ENCODE measurements at places on chromosomes 12 and 14. TPM values are rescaled to one million over a fixed set of nuclear protein-coding genes. Genes with fewer than 3 reads are reported as not detected.
A peak's percentile ranks its signal among the peaks of the same experiment; 100 is the strongest.

The NDUFA12 gene
- total RNA-seq, result 132 TPM

The CIT gene
- total RNA-seq, result 3.9 TPM

The CCDC184 gene
- 4.8 TPM for total RNA-seq

The MANSC4 gene
- total RNA-seq, result not detected

The OR4K1 gene
- not detected for total RNA-seq

The PTHLH gene
- total RNA-seq, result 1.8 TPM

The BIN2 gene
- total RNA-seq, result 0.07 TPM

The STXBP6 gene
- total RNA-seq, result 48.8 TPM

The PAX9 gene
- total RNA-seq, result not detected

The ERP27 gene
- 48.0 TPM for total RNA-seq

The DYRK2 gene
- 39.9 TPM for total RNA-seq

The NEMF gene
- 62.9 TPM for total RNA-seq

The TMEM132C gene
- 10.6 TPM for total RNA-seq

The PRKD1 gene
- 9.0 TPM for total RNA-seq

The ASCL1 gene
- total RNA-seq, result 1.7 TPM

The NPFF gene
- not detected for total RNA-seq

GRCh38 chr14:44609876-44610510, 102.9 kb upstream of the FSCB start:
- peaks cover 7% of the 10 kb centered on the region for H3K4me1 ChIP-seq
- no peak overlapping the region for H3K4me3 ChIP-seq
- H3K36me3 ChIP-seq, result no peaks in the 10 kb centered on the region
- no peaks in the 10 kb centered on the region for H3K27me3 ChIP-seq

GRCh38 chr12:55610598-55610997, 26.1 kb upstream of the OR10P1 start:
- H3K36me3 ChIP-seq, result no peaks in the 10 kb centered on the region
- H3K27me3 ChIP-seq, result no peaks in the 10 kb centered on the region
- DNase-seq, result no peak
- H3K4me1 ChIP-seq, result no peaks in the 10 kb centered on the region

- peaks cover 75% of the 10 kb centered on the region for H3K4me1 ChIP-seq
- H3K27ac ChIP-seq, result peak overlapping the region; percentile 94
- H3K36me3 ChIP-seq, result no peaks in the 10 kb centered on the region
- no peak overlapping the region for H3K4me3 ChIP-seq
- no peaks in the 10 kb centered on the region for H3K27me3 ChIP-seq
These were observed 13.6 kb downstream of the PLEKHG3 start for GRCh38 chr14:64717870-64718269.

- DNase-seq, result peak; percentile 3
- H3K27ac ChIP-seq, result no peak overlapping the region
- H3K27me3 ChIP-seq, result no peaks in the 10 kb centered on the region
- H3K36me3 ChIP-seq, result no peaks in the 10 kb centered on the region
- no peak overlapping the region for H3K4me3 ChIP-seq
These were observed 8.3 kb downstream of the LAG3 start for GRCh38 chr12:6780573-6780972.

GRCh38 chr12:88371416-88372183, 208.7 kb downstream of the KITLG start:
- no peak overlapping the region for H3K4me3 ChIP-seq
- H3K4me1 ChIP-seq, result no peaks in the 10 kb centered on the region
- no peak overlapping the region for H3K27ac ChIP-seq
- H3K36me3 ChIP-seq, result no peaks in the 10 kb centered on the region
- H3K27me3 ChIP-seq, result no peaks in the 10 kb centered on the region

DNA sequence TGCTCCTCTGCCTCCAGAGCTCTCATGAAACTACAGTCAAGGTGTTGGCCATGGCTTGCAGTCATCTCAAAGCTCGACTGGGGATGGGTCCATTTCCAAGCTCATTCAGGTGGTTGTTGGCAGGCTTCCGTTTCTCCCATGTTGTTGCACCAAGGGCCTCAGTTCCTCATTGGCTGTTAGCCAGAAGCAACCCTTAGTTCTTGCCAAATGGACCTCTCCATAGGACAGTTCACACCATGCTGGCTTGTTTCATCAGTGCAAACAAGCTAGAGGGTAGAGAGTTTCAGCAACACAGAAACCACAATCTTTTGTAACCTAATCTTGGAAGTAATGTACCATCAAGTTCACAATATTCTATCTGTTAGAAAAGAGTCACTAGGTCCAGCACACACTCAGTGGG, 22.7 kb upstream of the PPM1A start:
- H3K4me1 ChIP-seq, result no peaks in the 10 kb centered on the region
- no peak overlapping the region for H3K27ac ChIP-seq
- no peaks in the 10 kb centered on the region for H3K27me3 ChIP-seq
- no peaks in the 10 kb centered on the region for H3K36me3 ChIP-seq
- H3K4me3 ChIP-seq, result no peak overlapping the region

DNA sequence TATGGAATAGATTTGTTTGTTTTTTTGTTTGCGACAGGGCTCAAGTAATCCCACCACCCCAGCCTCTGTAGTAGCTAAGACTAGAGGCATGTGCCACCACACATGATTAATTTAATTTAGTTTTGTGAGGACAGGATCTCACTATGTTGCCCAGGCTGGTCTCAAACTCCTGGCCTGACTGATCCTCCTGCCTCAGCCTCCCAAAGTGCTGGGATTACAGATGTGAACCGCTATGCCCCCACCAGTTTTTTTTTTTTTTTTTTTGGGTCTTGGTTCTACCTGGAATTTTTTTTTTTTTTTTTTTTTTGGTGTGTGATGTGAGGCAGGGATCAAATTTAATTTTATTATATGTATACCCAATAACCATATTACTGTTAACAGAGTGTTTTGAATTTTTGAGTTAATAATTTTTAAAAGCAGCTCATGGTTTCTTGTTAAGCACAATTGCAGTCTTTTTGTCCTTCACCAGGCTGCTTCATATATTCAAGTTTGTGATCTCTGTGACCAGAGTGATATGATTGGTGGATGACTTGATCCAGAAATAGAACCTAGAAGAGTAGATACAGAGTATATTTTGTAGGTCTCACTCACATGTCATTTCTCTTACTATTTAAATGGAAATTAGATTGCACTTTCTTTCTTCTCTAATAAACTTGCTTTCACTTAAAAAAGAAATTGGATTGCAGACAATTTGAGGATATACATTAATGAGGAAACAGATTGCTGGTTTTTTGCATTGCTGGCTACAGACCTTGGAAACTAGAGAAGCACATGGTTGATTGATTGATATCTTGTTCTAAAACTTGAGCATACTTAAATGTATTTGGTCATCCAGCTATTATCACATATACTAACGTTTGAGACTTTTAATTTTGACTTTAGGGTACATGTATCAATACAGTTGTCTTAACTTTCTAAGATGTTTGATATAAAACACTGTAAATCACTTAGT, 13.2 kb downstream of the ADIPOR2 start:
- H3K36me3 ChIP-seq, result no peaks in the 10 kb centered on the region
- H3K27ac ChIP-seq, result no peak overlapping the region
- H3K4me3 ChIP-seq, result no peak overlapping the region
- no peaks in the 10 kb centered on the region for H3K27me3 ChIP-seq
- no peak for DNase-seq

GRCh38 chr12:77344651-77345050, 279.3 kb upstream of the E2F7 start:
- DNase-seq, result no peak
- peaks cover 11% of the 10 kb centered on the region for H3K4me1 ChIP-seq
- no peaks in the 10 kb centered on the region for H3K27me3 ChIP-seq

DNA sequence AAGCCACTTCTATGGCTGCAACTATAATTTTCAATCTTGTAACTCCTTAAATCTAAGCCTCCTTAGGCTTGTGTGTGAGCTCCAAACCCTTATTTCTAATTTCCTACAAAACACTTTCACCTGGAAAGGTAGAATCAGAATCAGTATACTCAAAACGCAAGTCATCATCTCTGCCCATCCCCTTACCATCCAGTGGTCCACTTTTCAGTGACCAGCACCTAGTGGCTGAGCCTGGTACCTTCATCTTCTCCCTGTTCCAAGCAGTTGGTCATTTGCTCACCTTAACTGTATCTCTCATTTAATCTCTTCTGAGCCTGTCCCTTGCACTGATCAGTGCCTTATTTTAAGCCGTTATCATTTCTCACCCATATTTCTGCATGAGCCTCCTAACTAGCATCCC, 107.9 kb downstream of the PPM1H start:
- DNase-seq, result no peak
- H3K4me3 ChIP-seq, result no peak overlapping the region
- no peaks in the 10 kb centered on the region for H3K27me3 ChIP-seq
- H3K4me1 ChIP-seq, result no peaks in the 10 kb centered on the region
- no peak overlapping the region for H3K27ac ChIP-seq
- H3K36me3 ChIP-seq, result no peaks in the 10 kb centered on the region

- no peaks in the 10 kb centered on the region for H3K27me3 ChIP-seq
- H3K36me3 ChIP-seq, result no peaks in the 10 kb centered on the region
- peak overlapping the region; percentile 1 for H3K27ac ChIP-seq
These were observed 60.5 kb downstream of the SLC38A1 start for GRCh38 chr12:46208370-46208769.

GRCh38 chr12:80551897-80552296, 107.9 kb downstream of the PTPRQ start:
- no peaks in the 10 kb centered on the region for H3K36me3 ChIP-seq
- no peaks in the 10 kb centered on the region for H3K4me1 ChIP-seq
- no peaks in the 10 kb centered on the region for H3K27me3 ChIP-seq
- no peak overlapping the region for H3K4me3 ChIP-seq
- peak; percentile 52 for DNase-seq

GRCh38 chr14:26124896-26125438, 472.9 kb downstream of the NOVA1 start:
- H3K4me3 ChIP-seq, result no peak overlapping the region
- H3K27ac ChIP-seq, result no peak overlapping the region
- H3K4me1 ChIP-seq, result no peaks in the 10 kb centered on the region

DNA sequence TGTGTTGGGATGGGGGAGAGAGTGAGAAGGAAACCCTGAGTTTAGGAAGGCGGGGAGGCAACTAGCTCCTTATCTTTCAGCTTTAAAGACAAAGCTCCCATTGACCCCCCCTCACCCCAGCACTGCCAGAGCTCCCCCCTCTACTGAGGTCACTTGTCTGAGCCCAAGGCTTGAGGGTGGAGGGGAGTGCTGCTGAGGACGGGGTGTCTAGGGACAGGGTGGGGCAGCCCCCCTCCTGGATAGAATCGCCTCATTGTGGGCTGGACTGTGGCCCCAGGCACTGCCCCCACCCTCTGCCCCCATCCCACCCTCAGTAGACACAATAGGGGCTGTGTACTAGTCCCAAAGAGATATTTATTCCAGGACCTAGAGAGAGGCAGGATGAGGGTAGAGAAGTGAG, 3.0 kb downstream of the ERBB3 start:
- H3K4me1 ChIP-seq, result peaks cover 7% of the 10 kb centered on the region
- no peak overlapping the region for H3K4me3 ChIP-seq

DNA sequence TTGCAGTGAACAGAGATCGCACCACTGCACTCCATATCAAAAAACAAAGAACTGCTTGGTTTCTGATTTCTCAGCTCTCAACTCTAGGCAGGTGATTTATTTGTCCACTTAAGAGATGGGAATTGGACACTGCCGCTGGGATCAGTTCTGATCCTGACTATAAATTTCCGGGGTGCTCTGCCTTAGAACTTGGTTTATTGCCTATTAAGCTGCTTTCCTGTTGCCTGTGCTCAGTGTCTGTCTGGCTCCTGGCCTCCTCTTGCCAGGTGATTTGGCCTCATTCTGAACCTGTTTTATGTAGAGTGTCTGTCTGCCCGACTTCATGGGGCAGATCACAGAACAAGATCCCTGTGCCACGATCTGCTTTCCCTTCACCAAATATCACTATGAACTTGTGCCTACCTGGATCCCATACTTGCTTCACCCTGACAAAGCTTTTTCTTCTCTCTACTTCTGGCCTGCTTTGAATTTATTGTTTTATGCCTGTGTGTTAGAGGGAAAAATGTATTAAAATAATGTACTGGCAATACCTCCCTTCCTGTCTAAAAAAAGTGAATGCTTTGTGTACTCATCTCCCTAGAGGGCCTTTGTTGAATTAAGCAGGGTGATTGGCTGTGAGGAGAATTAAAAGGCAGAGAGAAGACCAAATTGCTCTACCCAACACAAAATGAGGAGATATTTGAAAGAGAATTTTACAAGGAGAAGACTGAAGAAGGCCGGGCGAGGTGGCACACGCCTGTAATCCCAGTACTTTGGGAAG, 27.6 kb downstream of the CDKN1B start:
- H3K27me3 ChIP-seq, result no peaks in the 10 kb centered on the region
- no peak overlapping the region for H3K4me3 ChIP-seq
- no peak overlapping the region for H3K27ac ChIP-seq
- H3K36me3 ChIP-seq, result no peaks in the 10 kb centered on the region
- no peak for DNase-seq
- no peaks in the 10 kb centered on the region for H3K4me1 ChIP-seq

DNA sequence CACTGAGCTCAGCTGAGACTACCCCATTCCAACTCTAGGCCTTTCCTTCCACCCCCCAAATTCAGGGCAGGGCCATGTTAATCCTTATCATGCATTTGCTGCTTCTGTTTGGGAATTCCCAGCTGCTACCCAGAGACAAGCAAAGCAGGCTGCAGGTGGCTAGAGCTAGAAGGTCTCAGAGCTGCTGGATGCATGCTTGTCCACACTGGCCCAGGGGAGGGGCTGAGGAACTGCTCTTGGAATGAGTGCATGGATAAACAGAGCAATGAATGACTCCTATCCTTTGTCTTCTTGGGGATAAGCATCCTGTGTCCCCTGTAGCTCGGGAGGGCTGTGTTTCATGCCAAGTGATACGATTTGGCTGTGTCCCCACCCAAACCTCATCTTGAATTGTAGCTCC, 136.8 kb upstream of the NOS1 start:
- H3K36me3 ChIP-seq, result no peaks in the 10 kb centered on the region
- no peak for DNase-seq
- peaks cover 9% of the 10 kb centered on the region for H3K4me1 ChIP-seq
- H3K27ac ChIP-seq, result no peak overlapping the region

- no peak overlapping the region for H3K4me3 ChIP-seq
- no peaks in the 10 kb centered on the region for H3K36me3 ChIP-seq
- DNase-seq, result no peak
- H3K27ac ChIP-seq, result no peak overlapping the region
- no peaks in the 10 kb centered on the region for H3K27me3 ChIP-seq
These were observed 325.0 kb downstream of the CCER1 start for GRCh38 chr12:90630006-90630405.

DNA sequence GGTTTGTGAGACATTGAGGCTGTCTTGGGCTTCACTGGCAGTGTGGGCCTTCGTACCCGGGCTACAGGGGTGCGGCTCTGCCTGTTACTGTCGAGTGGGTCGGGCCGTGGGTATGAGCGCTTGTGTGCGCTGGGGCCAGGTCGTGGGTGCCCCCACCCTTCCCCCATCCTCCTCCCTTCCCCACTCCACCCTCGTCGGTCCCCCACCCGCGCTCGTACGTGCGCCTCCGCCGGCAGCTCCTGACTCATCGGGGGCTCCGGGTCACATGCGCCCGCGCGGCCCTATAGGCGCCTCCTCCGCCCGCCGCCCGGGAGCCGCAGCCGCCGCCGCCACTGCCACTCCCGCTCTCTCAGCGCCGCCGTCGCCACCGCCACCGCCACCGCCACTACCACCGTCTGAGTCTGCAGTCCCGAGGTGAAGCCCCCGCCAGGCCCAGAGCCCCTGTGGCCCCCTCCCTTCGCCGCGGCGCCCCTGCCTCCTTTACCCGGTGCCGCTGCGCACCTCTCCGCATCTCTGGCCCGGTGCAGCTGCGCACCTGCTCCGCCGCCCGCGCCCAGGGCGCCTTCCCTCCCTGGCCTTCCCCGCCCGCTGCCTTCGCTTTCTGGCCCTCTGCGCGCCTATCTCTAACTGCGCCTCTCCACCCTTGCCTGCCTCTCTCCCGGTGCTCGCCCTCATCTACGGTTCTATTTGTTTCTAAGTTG, at the start of gene ENO2:
Gene ENO2 (plus strand): TSS at position 335 of the 701 bp plus-strand sequence. CDS start 1,253 bp downstream, outside the sequence.
- peaks cover 11% of the 10 kb centered on the region for H3K4me1 ChIP-seq
- peak within 1 kb of the TSS; percentile 48 for H3K27ac ChIP-seq
- DNase-seq, result peak; percentile 86

All from hepatocyte (in vitro differentiated cells).